ENCODE measurements at places on chromosomes 7 and 10.

DNA sequence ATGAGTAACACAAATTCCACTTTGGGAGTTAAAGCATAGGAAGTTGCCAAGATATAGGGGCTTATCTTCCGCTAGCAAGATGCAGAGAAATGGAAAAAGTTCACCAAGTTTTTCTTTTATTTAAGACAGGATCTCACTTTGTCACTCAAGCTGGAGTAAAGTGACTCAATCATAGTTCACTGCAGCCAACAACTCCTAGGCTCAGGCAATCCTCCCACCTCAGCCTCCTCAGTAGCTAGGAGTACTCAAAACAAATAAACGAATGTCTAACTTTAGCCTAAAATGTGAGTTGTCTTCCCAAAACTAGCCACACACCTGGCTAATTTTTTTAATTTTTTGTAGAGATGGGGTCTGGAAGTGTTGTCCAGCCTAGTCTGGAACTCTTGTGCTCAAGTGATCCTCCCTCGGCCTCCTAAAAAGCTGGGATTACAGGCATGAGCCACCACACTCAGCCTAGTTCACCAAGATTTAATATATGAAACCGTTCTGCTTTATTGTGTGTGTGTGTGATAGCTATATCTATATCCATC lies 9.9 kb downstream of the VIM start:
- no peak for DNase-seq

DNA sequence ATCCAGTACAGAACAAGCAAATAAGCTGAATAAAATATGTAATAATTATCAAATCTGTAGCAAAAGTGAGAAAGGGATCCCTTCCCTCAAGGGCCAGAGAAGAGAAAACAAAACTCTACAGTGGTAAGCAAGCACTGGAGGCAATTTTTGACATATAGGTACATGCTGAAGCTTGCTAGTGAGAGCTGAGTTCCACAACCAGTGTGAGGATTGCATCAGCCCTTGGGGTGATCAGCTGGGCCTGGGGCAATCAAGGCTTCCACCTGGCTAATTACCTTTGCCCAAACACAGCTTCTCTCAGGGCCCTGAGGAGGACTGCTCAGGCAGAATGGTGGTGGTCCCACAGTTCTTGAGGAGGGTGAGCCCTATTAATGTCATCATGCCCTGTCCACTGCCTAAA lies 134.4 kb upstream of the DLX6 start:
- DNase-seq: no peak

GRCh38 chr7:38916396-38916795 lies 7.4 kb upstream of the VPS41 start:
- no peak for DNase-seq

DNA sequence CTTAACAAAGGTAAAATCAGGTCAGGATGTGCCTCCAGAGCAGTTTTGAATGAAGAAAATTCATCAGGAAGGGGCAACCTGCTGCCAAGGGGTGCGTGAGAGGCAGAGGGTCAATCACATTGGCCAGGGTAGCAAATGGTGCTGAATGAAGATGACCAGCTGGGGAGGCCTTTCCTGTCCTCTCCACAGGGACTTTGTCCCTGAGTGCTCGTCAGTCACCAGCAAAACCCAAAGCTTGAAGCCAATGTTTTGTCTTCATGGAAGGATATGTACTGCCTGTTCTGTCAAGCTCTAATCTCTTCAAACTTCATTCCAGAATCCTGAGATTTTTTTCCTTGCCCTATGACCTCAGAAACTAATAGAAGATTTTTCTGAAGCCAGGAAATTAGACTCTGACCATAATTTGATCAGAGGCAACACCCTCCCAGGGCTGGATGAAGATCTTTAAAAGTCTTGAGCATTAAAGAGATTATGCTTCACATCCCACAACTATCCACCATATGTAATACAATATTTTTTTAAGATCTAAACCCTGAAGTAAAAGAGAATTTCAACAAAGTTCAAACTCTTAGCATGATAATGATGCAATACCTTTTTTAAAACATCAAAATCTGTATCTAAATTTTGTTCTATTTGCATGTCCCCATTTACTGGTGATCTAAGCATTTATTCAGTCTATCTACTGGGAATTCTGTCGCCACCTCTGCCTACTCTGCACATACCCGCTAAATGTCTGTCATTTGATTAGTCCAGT lies 243.0 kb downstream of the SNX13 start:
- DNase-seq: no peak

- no peak for DNase-seq
These were observed 76.1 kb downstream of the SKIDA1 start for GRCh38 chr10:21449288-21449966.

- DNase-seq: no peak
These were observed 35.1 kb downstream of the BET1 start for GRCh38 chr7:93968911-93969620.

- DNase-seq: no peak
These were observed 313.4 kb downstream of the CXCL12 start for GRCh38 chr10:44071479-44071878.

DNA sequence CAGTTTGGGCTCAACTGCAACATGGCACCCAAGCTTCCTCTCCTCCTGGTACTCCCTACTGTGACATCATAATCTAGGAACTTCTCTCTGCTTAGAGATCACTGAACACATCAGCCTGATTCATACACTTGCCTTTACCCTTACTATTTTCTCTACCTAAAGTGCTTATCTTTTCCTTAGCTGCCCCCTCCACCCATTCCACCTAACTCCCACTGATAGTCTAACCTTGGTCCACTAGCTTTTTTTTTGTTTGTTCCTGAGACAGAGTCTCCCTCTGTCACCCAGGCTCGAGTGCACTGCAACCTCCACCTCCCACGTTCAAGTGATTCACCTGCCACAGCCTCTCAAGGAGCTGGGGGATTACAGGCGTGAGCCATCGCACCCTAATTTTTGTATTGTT lies 15.9 kb downstream of the CUL2 start:
- no peak for DNase-seq

DNA sequence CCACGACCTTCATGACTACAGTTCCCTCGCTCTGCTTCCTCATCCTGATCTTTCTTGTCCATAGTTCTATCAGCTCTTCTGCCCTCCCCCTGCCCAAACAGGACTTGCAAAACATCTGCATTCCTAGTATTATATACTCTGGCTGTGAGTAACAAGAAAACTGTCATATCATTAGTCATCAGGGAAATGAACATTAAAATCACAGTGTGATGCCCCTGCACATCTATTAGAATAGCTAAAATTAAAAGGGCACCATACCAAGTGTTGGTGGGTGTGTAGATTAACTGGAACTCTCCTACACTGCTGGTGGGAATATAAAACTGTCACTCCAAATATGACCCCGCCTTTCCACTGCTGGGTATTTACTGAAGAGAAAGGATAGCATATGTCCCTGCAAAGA lies 141.8 kb downstream of the C7orf25 start:
- DNase-seq: no peak

GRCh38 chr7:33286501-33286900 lies 157.1 kb downstream of the BBS9 start:
- no peak for DNase-seq

DNA sequence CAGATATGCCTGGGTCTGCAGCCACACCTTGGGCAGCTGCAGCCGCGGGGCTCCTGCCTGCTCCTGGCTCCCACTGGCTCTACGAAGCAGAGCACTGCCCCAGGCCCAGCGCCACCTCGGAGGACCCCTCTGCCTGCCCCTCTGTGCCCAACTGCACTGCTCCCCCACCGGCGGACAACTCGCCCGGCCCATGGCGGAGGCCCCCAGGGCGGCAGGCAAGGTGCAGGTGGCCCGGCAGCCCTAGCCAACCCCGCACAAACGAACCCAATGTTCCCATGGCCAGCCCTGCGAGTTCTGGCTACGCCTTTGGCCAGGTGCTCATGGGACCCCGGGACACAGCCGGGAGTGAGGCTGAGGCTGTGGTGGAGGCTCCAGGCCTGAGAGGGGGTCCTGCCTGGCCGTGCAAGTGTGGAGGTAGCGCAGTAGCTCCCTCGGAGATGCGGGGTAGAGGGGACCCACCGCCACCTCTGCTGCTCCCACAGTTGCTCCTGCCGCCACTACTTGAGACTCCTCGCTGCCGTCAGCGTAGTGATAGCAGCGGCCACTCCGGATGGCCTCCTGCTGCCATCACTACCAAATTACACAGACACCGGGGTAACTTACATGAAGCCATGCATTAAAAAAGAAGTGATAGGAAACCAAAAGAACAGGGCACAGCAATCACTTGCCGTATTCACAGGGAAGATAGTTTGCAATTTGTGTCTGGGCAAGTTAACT lies 97.3 kb upstream of the SP4 start:
- no peak for DNase-seq

DNA sequence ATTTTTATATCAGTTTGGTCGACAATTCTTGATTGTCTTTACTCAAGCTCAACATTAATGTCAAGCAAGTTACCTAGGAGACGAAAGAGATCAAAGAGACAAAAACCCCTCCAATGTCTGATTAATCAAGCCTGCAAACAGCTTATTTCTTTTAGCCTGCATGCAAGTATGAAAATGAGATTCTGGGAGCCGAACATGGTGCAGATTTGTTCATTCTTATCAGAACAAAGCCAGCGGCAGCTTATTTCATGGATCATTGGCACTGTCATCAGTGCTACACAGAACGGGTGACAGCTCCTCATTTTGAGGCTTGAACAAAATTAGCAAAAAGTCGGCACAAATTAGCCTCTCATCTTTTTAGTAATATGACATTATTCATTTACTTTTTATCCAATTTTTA lies 26.5 kb downstream of the FAM204A start:
- DNase-seq: no peak

- no peak for DNase-seq
These were observed 45.6 kb upstream of the SUN1 start for GRCh38 chr7:786472-787255.

DNA sequence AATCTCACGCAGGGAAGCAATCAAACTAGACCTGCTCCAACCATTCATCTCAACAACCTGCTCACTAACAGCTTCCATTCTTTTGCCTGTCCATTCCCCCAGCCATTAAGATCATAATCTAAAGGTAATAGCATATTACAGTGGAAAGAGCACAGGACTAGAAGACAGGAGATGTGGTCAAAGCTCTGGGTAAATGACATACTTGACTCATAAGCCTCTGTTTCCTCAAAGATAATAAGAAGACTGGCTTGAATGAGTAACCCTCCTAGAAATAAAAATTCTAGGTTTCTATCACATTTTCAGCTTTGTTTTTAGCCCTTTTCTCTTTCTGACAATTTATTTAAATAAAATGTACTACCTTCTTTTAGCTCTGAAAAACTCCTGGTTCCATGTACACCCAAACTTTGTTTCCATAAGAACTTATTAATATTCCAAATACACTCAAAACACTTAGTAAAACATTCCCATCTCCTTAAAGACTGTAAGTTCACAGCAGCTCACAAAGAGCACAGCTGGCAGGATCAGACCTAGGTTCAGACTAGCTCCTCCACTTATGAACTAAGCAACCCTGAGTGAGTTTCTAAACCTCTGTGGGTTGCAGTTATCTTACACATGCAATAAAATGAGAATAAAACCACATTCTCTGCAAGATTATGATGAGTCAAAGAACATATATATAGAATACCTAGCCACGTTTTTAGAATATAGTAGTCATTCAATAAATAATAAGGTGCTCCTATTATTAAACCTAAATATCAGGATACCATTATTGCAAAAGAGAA lies 11.6 kb downstream of the FAM204A start:
- no peak for DNase-seq

DNA sequence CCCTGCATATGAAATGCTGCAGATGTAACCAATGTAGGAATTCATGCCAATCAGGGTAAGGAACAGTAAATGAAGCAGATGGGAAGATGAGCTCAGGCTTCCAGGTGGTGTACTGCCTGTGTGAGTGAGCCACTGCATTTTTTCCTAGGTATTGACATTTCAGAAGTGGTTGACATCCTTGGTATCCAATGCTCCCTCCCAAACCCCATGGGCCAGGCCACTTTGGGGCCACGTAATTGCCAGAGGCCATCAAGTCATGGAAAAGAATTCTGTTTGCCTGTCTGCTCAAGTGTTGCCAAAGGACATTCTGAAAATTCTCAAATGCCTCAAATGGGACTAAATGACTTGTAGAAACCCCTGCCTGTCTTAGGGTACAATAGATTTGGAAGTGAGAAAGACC lies 384.6 kb downstream of the GATA3 start:
- no peak for DNase-seq

- DNase-seq: no peak
These were observed 58.6 kb upstream of the BAIAP2L1 start for GRCh38 chr7:98459529-98459928.

DNA sequence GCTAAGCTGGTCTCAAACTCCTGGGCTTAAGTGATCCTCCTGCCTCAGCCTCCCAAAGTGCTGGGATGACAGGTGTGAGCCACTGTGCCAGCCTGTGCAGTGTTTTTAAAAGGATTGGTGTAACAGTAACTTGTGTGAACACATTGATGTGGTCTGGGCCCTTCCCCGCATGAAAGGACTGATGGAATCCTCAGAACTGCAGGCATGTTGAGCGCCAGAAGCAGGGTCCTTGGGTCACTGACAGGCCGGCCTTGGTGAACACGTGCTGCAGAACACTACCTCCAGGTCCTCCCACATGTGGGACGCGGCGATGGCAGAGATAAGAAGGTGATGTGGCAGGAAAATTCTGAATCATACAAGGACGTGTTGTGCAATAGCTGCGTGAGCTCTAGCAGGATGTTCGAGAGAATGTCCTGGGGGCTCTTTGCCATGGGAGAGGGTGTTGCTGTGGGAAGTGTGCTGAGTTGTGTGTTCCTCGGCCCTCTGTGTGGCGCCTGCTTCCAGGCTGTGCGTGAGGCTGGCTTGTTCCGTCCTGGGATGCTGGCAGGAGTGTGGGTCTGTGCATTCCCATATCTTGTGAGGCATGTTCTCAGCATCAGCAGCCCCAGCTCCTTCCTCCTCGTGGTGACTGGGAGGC lies 68.2 kb downstream of the DNAJB6 start:
- no peak for DNase-seq

DNA sequence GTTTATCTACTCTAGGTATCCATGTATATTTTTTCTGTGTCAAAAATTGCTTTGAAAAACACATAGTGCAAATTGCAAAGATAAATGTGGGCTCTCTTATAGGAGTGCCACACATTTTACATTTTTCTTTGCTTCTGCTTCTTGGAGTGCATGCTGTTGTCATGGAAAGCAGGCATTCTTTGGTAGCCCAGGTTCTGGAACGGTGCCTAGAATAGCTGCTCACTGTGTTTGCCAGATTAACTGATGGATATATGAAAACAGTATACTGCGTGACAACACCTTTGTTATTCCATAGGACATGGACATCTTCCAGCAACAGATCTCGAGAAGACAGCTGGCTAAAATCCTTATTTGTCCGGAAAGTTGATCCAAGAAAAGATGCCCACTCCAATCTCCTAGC lies 13.4 kb downstream of the NIPSNAP2 start:
- DNase-seq: no peak

DNA sequence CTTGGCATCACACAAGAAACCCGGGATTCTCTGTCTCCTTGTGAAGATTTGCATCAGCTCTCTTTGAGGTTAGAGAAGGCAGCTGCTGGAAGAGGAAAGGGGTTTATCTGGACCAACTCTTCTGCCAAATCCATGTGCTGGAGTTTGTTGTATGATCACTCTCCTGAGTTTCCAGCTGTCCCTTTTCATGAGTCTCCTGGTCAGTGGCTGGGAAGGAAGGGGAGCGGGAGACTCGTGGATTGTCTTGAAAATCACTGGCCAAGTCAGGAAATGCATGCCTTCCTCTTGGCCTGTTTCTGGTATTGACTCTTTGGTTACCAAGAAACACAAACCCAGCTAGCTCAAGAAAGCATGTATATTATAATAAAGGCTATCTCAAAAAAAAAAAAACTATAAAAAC lies 38.8 kb downstream of the TACR2 start:
- DNase-seq: no peak
